ENCODE measurements at places on chromosomes 2 and 18.

DNA sequence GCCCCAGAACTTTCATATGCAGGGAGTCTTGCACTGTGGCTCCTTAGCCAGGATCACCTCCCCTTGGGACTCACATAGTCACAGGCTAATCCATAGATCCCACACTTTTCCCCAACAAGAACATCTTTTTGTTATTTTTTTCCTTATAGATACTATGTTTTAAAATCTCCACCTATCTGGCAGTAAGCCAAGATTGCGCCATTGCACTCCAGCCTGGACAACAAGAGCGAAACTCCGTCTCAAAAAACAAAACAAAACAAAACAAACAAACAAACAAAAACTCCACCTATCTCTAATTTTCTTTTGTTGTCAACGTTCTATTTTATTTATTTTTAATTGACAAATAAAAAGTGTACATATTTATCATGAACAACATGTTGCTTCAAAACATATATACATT lies 141.7 kb downstream of the PDE11A start:
- H3K27ac ChIP-seq = no peak overlapping the region
- H3K4me3 ChIP-seq = no peak overlapping the region
- no peaks in the 10 kb centered on the region for H3K4me1 ChIP-seq
- no peak for DNase-seq

- no peaks in the 10 kb centered on the region for H3K27me3 ChIP-seq
- no peaks in the 10 kb centered on the region for H3K36me3 ChIP-seq
- H3K4me3 ChIP-seq = no peak overlapping the region
- H3K27ac ChIP-seq = no peak overlapping the region
Observed at GRCh38 chr2:76498360-76498759, 787.6 kb upstream of the GCFC2 start.

DNA sequence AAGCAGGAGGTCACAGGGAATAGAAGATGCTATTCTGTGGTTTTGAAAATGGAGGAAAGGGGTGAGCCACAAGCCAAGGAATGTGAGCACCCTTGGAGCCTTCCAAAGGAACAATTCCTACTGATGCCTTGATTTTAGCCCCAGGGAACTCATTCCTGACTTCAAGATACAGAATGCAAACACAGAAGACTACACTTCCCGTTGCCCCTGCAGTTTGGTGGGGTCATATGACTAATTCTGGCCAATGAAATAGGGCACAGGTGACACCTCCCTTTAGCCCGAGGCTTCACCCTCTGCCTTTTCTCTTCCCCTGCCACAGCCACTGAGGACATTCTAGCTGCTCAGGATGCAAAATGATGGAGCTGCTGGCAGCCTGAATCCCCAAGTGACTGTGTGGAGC lies 126.1 kb downstream of the INHBB start:
- no peak overlapping the region for H3K27ac ChIP-seq
- H3K4me1 ChIP-seq = peaks cover 7% of the 10 kb centered on the region
- H3K36me3 ChIP-seq = no peaks in the 10 kb centered on the region
- H3K27me3 ChIP-seq = no peaks in the 10 kb centered on the region

- peaks cover 6% of the 10 kb centered on the region for H3K36me3 ChIP-seq
- no peak overlapping the region for H3K27ac ChIP-seq
Observed at GRCh38 chr18:76805221-76805620, 17.1 kb upstream of the ZNF236 start.

- no peak overlapping the region for H3K27ac ChIP-seq
- H3K36me3 ChIP-seq = no peaks in the 10 kb centered on the region
- no peak for DNase-seq
- H3K4me1 ChIP-seq = no peaks in the 10 kb centered on the region
- H3K4me3 ChIP-seq = no peak overlapping the region
Observed at GRCh38 chr2:230944123-230944653, 19.1 kb upstream of the GPR55 start.

GRCh38 chr18:6057604-6058003 lies 162.3 kb upstream of the TMEM200C start:
- H3K4me1 ChIP-seq = peaks cover 8% of the 10 kb centered on the region
- H3K4me3 ChIP-seq = no peak overlapping the region
- no peak for DNase-seq
- no peaks in the 10 kb centered on the region for H3K27me3 ChIP-seq
- no peaks in the 10 kb centered on the region for H3K36me3 ChIP-seq

DNA sequence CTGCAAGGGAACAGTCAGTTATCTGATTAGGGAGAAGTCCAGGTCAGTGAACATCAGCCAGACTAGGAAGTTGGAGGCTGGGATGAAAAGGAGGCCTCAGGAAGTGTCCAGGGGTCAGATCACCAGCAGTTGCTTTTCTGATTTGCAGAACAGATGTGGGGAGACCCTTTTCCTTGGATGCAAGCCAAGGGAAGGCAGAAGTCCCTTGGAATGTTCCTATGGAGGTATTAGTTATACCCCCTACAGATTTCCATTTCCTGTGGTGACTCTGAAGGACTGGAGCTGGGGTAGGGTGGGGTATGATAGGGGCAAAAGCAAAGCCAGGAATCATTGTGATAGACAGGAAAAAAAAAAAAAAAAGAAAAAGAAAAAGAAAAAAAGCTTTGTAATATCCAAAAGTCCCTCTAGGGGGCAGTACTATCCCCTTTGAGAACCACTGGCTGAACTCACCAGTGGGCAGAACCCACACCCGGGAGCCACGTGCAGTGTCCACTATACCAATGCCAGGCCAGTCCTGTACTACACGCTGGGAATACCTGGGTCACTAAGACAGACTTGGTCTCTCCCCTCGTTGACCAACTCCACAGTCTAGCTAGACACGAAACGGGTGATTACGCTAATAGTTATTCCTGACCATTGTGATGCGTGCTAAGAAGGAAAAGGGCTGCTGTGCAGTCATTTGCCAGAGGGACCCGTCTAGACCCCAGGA lies 7.4 kb downstream of the DYSF start:
- H3K4me1 ChIP-seq = peaks cover 60% of the 10 kb centered on the region
- H3K27ac ChIP-seq = peak overlapping the region; percentile 50
- H3K4me3 ChIP-seq = no peak overlapping the region

DNA sequence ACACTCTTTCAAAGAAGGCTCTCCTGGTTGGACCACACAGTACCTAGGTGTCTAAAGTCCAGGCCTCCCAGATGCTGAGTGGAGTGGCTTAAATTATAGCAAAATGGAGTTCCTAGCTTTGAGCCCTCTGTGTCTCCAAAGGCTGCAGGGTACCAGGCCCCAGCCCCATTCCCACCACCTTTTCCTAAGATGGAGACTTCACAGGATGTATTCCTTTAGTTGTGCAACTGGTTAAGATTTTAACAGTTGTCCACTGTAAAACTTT lies 4.9 kb downstream of the SMAD7 start:
- no peak for DNase-seq
- H3K27ac ChIP-seq = peak overlapping the region; percentile 70
- H3K27me3 ChIP-seq = no peaks in the 10 kb centered on the region
- H3K4me1 ChIP-seq = peaks cover 34% of the 10 kb centered on the region
- H3K36me3 ChIP-seq = peaks cover 84% of the 10 kb centered on the region

- no peak overlapping the region for H3K4me3 ChIP-seq
- H3K27me3 ChIP-seq = no peaks in the 10 kb centered on the region
- DNase-seq = peak; percentile 12
- no peak overlapping the region for H3K27ac ChIP-seq
- no peaks in the 10 kb centered on the region for H3K36me3 ChIP-seq
Observed at GRCh38 chr18:75041586-75041985, 167.4 kb downstream of the PTGR3 start.

- no peaks in the 10 kb centered on the region for H3K36me3 ChIP-seq
- peak overlapping the region; percentile 87 for H3K4me3 ChIP-seq
- DNase-seq = no peak
- peak overlapping the region; percentile 65 for H3K27ac ChIP-seq
Observed at GRCh38 chr18:9333441-9334328, 888 bp upstream of the TWSG1 start.

DNA sequence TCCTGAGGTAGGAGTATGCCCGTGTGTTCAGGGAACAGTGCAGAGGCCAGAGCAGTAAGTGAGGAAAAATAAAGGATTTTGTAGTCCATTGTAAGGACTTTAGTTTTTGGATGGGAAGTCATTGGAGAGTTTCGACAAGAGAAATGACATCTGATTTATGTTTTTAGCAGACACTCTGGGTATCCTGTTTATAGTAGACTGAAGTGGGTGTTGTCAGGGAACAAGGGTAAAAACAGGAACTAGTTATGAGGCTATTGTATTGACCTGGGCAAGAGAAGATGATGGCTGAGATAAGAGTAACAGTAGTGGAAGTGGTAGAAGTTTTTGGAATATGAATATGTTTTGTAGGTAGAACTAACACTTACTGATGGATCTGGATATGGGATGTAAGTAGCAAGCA lies 59.8 kb downstream of the GTF2A1L start:
- no peak overlapping the region for H3K27ac ChIP-seq
- no peak overlapping the region for H3K4me3 ChIP-seq
- no peaks in the 10 kb centered on the region for H3K4me1 ChIP-seq
- H3K36me3 ChIP-seq = no peaks in the 10 kb centered on the region
- no peak for DNase-seq

DNA sequence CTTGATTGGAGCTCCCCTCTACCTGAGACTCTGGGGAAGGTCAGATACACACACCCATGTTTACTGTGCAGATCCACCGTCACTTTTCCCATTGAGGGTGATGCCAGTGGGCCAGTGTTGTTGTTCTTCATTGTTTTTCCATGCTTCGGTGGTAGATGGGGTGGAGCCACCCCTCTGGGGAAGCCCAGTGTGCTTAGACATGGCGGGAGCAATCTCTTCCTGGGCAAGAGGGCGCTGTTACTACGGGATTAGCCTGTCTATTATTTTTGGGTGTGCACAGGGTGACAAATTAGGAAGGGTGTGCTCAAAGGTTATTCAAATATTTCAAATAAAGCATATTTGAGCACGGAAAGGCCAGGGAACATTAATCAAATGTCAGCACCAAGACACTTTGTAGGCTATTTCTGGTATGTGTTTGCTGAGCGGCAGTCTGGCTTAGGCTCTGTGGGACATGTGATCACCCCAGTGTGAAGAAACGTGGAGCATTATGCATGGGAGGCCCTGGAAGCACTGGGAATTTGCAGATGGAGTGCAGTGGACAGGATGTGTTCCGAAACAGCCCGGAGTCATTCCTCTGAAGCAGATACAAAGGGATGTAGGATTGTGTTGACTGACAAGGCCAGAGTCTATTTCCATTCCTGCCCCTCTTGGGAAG lies 34.8 kb upstream of the SMIM21 start:
- no peak for DNase-seq
- no peak overlapping the region for H3K27ac ChIP-seq
- no peaks in the 10 kb centered on the region for H3K36me3 ChIP-seq
- no peak overlapping the region for H3K4me3 ChIP-seq
- H3K27me3 ChIP-seq = no peaks in the 10 kb centered on the region
- no peaks in the 10 kb centered on the region for H3K4me1 ChIP-seq

DNA sequence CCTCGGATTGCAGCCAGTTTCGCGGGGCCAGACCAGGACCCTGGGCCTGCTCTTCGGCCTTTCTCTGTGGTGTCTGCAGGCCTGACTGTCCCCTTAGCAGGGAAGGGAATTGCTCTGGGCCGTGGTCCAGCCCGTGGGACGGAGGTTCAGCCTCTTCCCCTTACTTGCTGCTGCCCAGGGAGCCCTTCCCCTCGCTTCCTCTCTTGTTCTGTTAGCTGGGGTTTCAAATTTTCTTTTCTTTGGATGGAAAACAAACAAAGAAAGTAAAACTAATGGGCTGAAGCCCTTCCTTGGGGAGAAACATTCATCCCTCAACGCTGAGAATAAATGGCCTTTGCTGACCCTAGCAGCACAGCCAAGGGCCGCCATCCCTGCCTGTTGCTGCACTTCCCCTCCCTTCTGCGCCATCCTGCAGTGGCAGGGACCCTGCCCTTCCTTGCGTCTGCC lies 52.4 kb downstream of the ASAP2 start:
- peak overlapping the region; percentile 78 for H3K4me3 ChIP-seq
- H3K27ac ChIP-seq = no peak overlapping the region
- H3K36me3 ChIP-seq = peaks cover 3% of the 10 kb centered on the region
- peaks cover 34% of the 10 kb centered on the region for H3K4me1 ChIP-seq

DNA sequence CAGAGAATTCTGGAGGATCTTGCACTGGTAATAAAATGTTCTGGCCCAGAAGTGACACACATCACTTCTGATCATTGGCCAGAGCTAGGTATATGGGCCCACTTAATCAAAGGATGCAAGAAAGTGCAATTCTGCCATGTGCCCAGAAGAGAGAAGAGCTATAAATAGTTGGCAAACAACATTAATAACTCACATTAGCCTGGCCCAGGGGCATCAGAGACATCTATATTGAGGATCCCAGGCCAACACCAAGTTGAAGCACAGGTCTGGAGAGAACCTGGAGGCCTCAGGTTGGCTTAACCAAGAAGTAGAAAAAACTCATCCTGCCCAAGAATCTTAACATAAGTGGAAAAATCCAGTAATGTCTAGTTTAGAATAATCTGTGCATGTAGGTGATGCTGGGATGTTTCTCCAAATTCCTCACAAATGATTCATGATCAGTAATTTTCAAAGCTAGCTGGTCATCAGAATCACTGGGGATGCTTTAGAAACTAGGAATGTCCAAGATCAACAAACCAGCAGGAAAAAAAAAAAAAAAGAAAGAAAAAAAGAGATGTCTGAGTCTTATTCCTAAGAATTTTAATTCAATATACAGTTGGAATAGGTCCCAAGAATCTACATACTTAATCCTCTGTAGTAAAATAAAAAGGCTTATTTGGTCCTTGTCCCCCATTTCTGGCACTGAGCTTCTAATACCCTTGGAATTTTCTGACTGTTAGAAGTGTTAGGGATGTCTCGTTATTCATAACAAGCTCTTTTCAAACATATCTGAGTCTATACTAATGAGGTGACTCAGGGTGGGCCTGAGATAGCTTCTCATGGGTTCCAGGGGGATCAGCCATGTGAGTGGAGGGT lies 35.0 kb upstream of the EVA1A start:
- no peaks in the 10 kb centered on the region for H3K36me3 ChIP-seq
- DNase-seq = peak; percentile 33
- peak overlapping the region; percentile 97 for H3K27ac ChIP-seq
- H3K27me3 ChIP-seq = no peaks in the 10 kb centered on the region
- peaks cover 11% of the 10 kb centered on the region for H3K4me1 ChIP-seq

- peak overlapping the region; percentile 59 for H3K27ac ChIP-seq
- H3K4me3 ChIP-seq = no peak overlapping the region
- no peaks in the 10 kb centered on the region for H3K36me3 ChIP-seq
- peak; percentile 1 for DNase-seq
- H3K4me1 ChIP-seq = peaks cover 14% of the 10 kb centered on the region
- no peaks in the 10 kb centered on the region for H3K27me3 ChIP-seq
Observed at GRCh38 chr2:16330012-16330411, 335.6 kb downstream of the CYRIA start.

GRCh38 chr18:27413495-27414401 lies 228.6 kb upstream of the CHST9 start:
- no peaks in the 10 kb centered on the region for H3K36me3 ChIP-seq
- no peak overlapping the region for H3K4me3 ChIP-seq
- H3K27me3 ChIP-seq = no peaks in the 10 kb centered on the region
- H3K4me1 ChIP-seq = no peaks in the 10 kb centered on the region
- DNase-seq = peak; percentile 9
- H3K27ac ChIP-seq = peak overlapping the region; percentile 79
